ENCODE measurements at places on chromosomes 3 and 15. TPM values are rescaled to one million over a fixed set of nuclear protein-coding genes. Genes with fewer than 3 reads are reported as not detected.

The ACTC1 gene
- 0.11 TPM for total RNA-seq

- DNase-seq, result no peak
Measured at GRCh38 chr3:40211579-40211978, 97.9 kb upstream of the EIF1B start.

The OR5K1 gene
- not detected for total RNA-seq

DNA sequence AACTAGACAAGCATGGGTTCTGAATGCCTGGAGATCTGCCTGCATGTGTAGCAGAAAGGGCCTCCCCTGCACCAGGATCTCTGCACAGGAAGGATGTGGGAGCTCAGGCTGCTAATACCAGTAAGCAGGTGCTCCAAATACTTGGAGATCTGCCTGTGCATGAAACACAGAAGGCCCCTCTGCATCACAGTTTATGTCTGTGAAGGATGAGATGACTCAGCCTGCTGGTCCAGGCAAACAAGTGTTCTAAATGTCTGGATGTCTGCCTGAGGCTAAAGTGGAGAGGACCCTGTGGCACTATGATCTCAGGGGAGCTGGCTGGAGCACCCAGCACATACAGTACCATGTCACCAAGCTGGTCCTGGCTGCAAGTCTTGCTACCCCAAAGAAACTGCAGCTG lies 678.8 kb downstream of the MCTP2 start:
- no peak for DNase-seq

- peak; percentile 29 for DNase-seq
Measured at GRCh38 chr3:14224895-14225294, 46.3 kb downstream of the LSM3 start.

- no peak for DNase-seq
Measured at GRCh38 chr3:88003115-88003755, 55.6 kb downstream of the CGGBP1 start.

DNA sequence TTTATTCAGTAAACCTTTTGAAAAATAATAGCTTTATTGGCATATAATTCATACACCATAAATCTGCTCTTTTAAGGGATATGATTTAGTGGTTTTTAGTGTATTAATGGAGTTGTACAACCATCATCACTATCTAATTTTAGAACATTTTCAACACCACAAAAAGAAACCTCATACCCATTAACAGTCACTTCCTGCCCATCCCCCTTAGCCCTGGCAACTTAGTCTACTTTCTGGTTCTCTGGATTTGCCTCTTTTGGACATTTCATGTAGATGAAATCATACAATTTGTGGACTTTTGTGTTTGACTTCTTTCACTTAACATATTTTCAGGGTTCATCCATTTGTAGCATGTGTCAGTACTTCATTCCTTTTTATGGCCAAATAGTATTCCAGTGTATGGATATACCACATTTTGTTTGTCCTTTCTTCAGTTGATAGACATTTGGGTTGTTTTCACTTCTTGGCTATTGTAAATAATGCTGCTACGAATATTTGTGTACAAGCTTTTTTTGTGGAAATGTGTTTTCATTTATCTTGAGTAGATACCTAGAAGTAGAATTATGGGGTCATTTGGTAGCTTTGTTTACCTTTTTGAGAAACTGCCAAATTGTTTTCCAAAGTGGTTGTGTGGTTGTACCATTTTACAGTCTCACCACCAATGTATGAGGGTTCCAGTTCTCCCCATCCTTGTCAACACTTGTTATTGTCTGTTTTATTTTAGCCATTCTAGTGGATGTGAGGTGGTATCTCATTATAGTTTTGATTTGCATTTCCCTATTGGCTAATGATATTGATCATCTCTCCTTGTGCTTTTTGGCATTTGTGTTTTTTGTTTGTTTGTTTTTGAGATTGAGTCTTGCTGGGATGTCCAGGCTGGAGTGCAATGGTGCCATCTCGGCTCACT lies 45.8 kb downstream of the SMAD3 start:
- DNase-seq, result no peak

DNA sequence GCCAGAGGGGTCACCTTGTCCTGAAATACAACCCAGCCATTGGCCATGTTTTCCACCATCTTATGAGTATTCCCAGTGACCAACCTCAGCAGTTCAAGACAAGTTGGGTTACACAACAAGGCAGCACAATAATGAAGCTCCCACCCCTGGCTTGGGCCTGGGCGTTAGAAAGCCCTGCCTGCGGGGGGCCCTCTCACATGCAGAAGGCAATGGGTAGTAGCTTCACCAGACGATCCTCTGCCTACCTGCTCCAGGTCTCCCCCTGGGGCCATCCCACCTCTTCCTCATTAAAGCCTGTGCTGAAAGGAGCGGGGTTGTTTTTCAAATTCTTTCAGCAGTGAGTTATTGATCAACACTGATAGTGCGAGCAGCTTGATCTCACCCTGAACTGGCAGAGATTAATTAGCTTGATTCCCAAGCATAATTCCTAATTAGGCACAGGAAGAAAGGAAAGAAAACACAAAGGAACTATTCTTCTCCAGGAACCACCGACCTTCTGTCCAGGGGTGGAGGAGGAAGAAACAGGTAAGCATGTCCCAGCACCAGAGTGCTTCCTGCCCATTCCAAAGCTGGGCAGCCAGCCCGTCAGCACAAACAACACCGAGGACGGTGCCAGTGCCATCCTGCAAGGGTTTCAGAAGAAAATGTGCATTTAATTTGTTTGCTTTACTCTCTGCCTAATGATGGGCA lies 79.7 kb upstream of the CGNL1 start:
- no peak for DNase-seq

The MYO9A gene
- 103 TPM for total RNA-seq

DNA sequence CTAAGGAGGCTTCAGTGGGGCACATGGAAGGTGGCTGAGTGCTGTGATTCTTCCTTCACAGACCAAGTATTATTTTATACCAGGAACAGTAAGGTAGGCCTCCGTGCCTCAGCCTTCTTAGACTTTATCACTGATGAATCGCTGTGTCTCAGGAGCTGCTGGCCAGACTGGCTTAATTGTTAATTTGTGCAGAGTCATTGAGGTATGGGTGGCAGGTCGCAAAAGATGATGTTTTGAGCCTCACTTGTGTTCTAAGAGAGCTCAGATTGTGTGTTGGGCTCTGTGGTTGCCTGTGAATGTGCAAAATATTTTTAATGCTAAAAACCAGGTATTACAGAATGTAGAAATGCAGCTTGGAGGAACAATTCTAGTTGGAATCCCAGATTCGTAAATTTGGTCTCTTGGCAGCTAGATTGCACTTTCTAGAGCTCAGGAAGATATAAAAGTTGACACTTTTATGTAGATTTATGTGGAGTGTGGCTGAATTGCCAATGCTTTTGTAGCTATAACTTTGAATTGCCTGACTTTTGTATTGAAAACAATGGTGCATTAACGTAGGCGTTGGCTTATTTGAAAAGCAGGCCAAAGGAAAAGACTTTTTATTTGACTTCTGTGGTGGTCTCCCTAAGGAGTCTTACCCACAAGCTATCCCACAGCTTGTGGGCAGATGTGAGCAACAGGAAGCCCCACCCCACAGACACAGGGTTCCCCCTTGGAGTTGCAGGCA lies 53.4 kb downstream of the LARS2 start:
- no peak for DNase-seq

- no peak for DNase-seq
Measured at GRCh38 chr3:146019508-146019907, 141.5 kb downstream of the PLOD2 start.

The PPP4R2 gene
- total RNA-seq, result 51.5 TPM

The FOXL2 gene
- not detected for total RNA-seq

The SPTSSB gene
- total RNA-seq, result not detected

DNA sequence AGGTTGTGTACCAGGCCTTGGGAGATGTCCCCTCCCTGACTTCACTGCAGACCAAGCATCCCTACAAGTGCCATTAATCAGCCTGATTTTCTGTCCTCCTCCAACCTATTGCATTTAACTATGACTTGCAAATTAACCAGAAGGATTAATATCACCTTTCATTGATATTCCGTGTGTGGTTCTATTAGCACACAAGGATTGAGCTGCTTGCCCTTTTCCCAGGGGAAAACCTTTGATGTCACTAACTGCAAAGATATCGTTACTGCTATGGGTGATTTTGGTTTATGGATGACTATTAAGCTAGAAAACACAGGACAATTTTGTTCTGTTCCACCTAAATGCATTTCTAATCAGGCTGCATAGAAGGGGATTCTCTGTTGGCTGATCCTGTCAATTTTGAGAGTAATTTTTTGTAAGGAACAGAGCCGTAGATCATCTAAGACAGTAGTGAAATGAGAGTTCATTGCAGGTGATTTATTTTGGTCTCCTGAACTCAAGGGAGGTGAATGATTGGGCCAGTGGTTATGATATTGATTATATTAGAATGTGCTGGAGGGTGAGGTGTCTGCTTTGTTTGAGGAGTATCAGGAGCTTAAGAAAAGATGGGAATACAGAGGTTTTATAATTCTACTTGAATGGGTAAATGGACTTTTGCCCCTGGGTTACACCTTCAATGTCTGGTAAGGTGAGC lies 177.5 kb upstream of the SNTN start:
- DNase-seq, result no peak

The ZNF620 gene
- 8.6 TPM for total RNA-seq

The ABHD6 gene
- 21.3 TPM for total RNA-seq

GRCh38 chr15:85037641-85038040 lies 56.0 kb downstream of the PDE8A start:
- DNase-seq, result no peak

DNA sequence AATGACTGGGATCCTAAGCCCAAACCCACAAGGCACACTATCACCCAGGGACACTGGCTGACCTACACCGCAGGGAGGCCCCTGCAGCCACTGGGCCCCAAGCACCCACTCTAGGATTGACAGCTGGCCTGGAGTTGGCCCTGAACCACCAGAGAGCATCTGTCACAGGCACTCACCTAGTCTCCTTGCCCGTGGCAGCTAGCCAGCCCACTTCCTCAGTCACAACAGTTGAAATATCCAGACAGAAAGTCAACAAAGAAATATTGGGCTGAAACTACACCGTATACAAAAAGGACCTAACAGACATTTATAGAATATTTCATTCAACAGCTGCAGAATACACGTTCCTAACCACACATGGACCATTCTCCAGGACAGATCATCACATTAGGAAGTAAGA lies 5.2 kb upstream of the SPINK8 start:
- no peak for DNase-seq

DNA sequence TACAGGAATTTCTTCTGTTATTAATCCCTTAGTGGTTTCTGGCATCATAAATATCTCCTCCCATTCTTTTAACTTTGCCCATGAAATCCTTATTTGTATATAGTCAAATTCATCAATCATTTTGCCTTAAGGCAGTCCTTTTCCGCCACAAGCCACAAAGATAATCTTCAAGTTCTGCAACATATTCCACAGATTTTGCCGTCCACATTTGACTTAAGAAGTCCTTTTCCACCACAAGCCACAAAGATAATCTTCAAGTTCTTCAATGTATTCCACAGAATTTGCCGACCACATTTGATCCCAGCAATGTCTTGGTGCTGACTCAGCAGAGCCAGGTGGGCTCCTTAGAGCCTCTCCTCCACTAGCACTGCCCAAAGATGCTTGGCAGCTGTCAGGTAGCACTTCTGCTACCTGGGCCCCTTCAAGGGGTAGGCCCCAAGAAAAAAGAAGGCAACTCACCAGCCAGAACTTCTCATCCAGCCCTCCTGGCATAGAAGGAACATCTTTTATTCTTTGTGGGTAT lies 35.0 kb downstream of the SEC22C start:
- DNase-seq, result no peak

DNA sequence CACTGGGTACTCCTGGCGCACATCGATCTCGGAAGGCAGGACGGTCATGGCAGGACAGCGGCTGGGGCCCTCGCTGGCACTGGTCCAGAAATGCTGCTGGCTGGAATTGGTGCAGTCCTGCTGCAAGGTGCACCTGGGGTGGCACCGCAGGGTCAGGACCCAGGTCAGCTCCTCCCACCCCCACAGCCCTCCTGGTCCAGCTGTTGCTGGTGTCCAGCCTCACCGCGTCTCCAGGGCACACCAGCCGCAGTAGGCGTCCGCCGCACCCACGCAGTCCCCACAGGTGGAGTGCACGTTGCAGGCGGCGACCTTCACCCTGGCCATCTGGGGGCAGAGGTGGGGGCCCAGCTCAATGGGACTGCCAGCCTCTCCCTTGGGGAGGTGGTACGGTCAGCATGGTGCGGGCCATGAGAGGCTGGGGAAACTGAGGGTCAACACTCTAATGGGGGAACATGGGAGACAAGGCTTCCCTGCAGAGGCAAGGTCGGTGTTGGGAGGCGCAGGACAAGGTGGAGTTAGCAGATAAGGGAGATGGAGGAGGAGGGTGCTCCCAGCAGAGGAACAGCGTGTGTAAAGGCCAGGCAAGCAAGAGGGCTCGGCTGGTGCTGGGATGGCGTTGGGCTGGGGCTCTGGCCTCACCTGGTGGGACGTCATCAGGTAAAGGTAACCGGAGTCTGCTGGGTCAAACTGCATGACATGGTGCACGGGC lies 20.4 kb downstream of the PLXND1 start:
- no peak for DNase-seq

- DNase-seq, result no peak
Measured at GRCh38 chr3:98564282-98565005, 29.0 kb downstream of the CPOX start.

DNA sequence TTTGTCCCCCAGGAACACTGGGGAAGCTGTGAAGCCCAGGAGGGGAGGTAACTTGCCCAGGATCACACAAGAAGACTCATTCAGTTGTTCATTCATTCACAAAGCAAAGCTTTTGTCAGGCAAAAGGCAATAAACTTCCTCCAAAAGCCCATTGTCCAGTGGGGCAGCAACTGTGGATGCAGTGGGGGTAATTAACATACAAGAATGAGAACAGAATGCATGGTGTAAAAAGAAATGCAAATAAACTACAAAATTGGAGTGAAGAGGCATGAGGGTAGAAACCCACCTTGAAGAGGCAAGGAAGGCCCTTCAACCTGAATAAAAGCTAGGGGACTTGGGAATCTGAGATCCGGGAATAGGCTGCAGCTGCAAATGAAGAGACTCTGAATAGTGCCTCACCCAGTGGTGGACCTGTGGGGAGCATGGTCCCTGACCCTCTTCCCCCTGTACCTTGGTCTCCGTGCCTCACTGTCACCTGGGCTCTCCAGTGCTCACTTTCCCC lies 363.6 kb downstream of the CLSTN2 start:
- DNase-seq, result no peak

GRCh38 chr15:38252481-38253350 lies at the start of gene SPRED1:
Gene SPRED1, plus strand, starts transcription at chr15:38252836. Its CDS starts 350 bp downstream, at chr15:38253186.
- peak; percentile 70 for DNase-seq

- peak; percentile 80 for DNase-seq
Measured at GRCh38 chr15:84914909-84915605, 30.6 kb downstream of the SLC28A1 start.

The CCR5 gene
- not detected for total RNA-seq

DNA sequence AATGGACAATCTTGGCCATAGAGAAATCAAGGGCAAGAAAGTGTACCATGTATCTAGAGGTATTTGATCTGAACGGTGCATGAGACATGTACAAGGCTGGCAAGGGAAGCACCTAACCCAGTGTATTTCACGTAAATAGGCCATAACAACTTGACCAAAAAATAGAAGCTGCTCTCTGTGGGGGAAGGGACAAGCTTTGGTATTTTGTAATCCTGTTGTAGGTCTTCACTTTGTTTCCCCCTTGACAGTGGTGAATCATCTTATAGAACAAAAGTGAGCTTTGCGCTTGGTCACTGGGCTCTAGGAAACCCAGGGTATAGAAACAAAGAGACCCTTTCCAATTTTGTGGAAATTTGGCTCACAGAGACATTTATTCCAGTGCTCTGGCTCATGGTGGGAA lies 21.0 kb downstream of the LARS2 start:
- DNase-seq, result no peak

The STRA6 gene
- not detected for total RNA-seq

- DNase-seq, result no peak
Measured at GRCh38 chr3:45546716-45547701, 47.5 kb upstream of the LIMD1 start.
